Activated T-cell treated with anti-CD3 and anti-CD28 coated beads, Interleukin-2, amount 50 U/mL, for 48 hours (primary cell): ENCODE measurements at places on chromosomes 12 and 14.

GRCh38 chr14:30610787-30611343, 11.3 kb upstream of the SCFD1 start:
- no peak for DNase-seq

- peak; percentile 69 for DNase-seq
Observed at GRCh38 chr12:54603173-54603814, 14.8 kb upstream of the PPP1R1A start.

GRCh38 chr14:66842911-66843512, 335.1 kb downstream of the GPHN start:
- DNase-seq: no peak

DNA sequence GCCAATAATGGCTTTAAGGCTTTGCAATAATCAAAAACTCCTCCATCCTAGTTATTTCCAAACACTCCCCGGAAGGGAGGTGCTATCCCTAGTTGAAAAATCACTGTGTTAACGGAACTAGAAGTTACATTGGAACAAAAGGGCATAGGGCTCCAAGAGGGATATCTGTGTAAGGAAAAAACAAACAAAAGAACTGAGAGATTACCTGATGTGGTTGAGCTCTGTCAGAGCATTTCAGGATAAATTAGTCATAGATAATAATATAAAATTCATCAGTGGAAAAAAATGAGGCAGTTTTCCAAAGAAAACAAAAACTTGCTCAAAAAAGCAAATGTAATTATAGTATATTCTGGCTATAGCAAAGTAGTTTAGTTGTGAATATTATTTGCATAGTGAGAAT, 27.4 kb upstream of the PAPLN start:
- no peak for DNase-seq

DNA sequence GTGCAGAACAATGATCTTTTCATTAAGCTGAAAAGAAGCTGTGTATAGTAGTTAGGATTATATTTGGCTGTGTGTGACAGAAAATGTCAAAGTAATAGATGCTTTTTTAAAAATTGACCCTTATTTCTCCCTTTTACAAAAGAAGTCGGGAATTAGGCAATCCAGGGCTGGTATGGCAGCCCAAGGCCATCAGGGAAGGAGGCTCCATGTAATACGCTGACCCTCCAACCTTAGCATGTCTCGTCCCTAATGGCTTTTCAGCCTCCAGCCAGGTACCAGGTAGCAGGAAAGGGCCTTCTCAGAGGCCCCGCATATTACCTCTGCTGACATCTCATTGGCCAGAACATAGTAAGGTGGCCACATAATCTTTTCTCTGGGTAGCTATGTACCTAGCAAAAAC, 79.7 kb downstream of the VCPKMT start:
- DNase-seq: no peak

DNA sequence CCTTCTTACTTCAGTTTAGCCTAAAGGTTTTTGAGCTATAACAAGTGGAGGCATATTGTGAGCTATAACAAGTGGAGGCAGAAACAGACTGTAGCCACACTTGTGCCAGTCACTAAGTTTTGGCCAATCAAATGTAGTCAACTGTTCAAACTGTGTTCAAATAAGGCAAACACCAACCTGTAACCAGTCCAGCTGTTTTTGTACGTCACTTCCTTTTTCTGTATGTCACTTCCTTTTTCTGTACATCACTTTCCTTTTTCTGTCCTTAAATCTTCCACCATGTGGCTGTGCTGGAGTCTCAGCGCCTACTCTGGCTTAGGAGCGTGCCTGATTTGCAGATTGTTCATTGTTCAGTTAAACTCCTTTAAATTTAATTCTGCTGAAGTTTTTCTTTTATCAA, 79.7 kb downstream of the FUT8 start:
- DNase-seq: no peak
